Left renal cortex interstitium (tissue), 4 donors: ENCODE measurements at places on chromosomes 12 and 14.

GRCh38 chr12:101671157-101671791 lies 26.2 kb upstream of the CHPT1 start:
- no peak for DNase-seq

- no peak for DNase-seq
Observed at GRCh38 chr12:56086608-56087007, 6.6 kb downstream of the ERBB3 start.

GRCh38 chr14:60805841-60806430 lies 71.4 kb downstream of the MNAT1 start:
- no peak for DNase-seq

GRCh38 chr12:103680591-103681141 lies 93.6 kb downstream of the STAB2 start:
- DNase-seq = no peak

DNA sequence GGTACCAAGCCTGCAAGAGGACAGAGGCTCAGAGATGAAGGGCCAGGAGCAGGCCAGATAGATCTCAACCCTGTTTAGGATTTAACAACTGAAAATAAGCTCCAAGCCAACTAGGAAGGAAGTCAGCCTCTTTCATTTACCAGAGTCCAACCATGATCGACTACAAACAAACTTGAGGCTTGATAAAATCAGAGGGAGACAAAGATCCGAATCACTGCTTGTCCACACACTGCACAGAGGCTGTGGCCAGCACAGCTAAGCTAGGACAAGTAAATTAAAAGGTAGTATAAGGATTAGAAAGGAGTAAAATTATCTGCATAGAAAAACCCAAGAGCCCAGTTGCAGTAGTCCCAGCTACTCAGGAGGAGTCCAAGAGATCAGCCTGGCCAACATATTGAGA lies 40.3 kb downstream of the FAM222A start:
- DNase-seq = no peak

- DNase-seq = no peak
Observed at GRCh38 chr14:70662080-70662479, 20.4 kb downstream of the TTC9 start.

GRCh38 chr12:125105600-125105999 lies 40.4 kb downstream of the AACS start:
- no peak for DNase-seq

DNA sequence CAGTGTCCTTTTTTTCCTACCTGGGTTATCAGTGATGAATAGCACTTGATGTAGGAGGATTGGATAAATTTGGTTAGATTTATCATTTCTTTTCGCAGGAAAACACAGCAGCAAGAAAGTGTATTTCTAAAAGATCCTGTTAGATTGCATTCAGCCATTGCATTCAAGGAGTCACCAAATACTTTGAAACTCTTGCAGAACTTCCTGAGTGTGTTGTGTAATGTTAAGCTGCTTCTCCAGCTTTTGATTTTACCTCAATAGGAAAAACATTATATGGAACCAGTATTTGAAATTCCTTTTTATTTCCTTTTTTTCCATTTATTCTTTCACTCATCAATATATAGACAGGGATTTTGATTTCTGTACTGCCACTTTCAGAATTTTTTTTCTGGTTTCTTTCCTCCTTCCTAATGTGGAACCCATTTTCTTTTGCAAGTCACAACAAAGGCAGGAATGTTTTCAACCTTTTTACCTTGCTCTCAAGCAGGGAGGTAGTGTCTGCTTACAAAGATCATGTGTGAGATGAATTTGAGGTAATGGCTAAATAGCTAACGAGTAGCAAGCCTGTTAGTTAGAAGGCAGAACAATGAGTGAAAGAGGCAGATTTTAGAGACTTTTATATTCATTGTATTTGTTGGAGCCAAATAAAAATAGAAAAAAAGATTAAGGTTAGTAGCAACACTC lies 56.2 kb downstream of the PPHLN1 start:
- DNase-seq = no peak

DNA sequence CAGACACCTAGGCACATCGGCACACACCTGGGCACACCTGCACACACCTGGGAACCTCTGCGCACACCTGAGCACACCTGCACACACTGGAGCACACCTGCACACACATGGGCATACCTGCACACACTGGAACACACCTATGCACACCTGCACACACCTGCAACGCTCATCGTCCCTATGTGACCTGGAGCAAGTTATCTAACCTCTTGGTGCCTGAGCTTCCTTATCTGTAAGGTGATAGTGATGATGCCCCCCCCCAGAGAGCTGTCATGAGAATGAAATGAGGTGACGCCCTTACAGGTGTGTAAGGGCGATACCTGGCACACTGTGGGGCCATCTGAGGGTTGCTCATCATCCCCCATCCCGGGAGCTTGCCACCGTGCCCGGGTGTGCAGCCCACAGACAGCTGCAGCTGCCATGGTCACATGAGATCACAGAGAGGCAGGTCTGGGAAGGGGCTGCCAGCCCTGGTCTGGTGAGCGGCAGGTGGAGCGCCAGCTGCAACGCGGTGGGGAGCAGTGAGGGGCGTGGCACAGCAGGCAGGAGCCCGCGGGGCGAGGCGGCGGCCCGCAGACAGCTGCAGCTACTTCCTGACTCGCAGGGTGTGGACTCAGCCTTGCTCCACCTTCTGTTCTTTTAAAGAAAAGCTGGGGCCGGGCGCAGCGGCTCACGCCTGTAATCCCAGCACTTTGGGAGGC lies 59.9 kb upstream of the FBRSL1 start:
- no peak for DNase-seq

GRCh38 chr12:57224278-57224972 lies 5.1 kb upstream of the SHMT2 start:
- DNase-seq = no peak

GRCh38 chr12:28425526-28425925 lies 235.3 kb downstream of the CCDC91 start:
- DNase-seq = no peak

GRCh38 chr12:3655328-3655900 lies 97.5 kb downstream of the CRACR2A start:
- no peak for DNase-seq

GRCh38 chr12:45326358-45326975 lies 110.6 kb downstream of the ANO6 start:
- no peak for DNase-seq

- DNase-seq = no peak
Observed at GRCh38 chr14:105061428-105062047, 3.7 kb downstream of the GPR132 start.

- DNase-seq = no peak
Observed at GRCh38 chr14:53924753-53925152, 31.9 kb downstream of the BMP4 start.

- no peak for DNase-seq
Observed at GRCh38 chr12:1007994-1008393, 17.0 kb downstream of the ERC1 start.

- DNase-seq = no peak
Observed at GRCh38 chr12:13119826-13120225, 16.4 kb upstream of the GSG1 start.

DNA sequence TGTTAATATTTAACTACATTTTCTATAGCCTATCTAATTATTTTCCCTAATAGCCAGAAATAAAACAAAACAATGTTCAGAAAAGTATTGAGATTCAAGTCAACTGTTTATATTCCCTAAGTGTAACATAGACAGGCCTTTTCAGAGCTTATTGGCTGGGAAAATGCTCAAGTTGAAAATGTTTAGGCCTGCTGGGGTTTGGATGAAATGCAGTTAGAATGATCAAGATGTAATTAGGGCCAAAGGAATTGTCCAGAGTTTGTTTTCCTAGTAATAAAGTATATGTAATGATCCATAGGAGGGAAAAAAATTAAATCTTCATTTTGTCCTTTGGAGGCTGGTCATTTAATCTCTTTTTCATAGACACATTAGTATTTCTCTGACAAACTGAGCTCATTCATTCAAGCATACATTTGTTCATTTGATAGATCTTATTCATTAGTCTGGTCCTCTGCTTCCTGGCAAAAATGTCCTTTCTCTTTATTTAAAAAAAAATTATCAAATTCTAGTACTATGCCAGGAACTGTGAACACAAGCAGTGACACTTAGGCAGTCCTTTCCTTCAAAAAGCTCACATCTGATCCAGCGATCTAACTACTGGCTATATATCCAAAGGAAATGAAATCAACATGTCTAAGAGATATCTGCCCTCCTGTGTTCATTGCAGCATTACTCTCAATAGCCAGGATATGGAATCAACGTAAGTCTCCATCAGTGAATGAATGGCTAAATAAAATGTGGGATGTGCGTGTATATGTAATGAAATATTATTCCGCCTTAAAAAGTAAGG lies 40.1 kb upstream of the NEDD1 start:
- no peak for DNase-seq

- DNase-seq = no peak
Observed at GRCh38 chr12:108814462-108815211, 42.7 kb downstream of the SSH1 start.

DNA sequence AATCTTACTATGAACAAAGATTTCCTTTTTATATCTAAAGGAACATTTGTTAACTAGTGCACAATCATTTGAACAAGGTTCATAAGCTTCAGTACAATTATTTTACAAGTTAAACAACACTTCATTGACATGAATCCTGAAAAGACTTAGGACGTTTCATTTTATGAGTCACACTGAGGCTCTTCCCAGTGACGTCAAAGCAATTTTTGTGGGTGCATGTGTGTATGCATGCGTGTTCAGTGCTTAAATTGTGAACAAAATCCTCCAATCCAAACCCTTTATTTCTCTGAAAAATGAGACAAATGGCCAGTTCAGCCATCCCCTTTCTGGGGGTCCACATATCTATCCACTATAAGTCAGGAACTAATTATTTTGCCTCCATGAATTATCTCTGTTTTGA lies 2.9 kb downstream of the LMNTD1 start:
- DNase-seq = no peak

GRCh38 chr12:108779998-108780688 lies 48.8 kb upstream of the CORO1C start:
- no peak for DNase-seq
